CD8-positive, alpha-beta T cell (primary cell): ENCODE measurements at places on chromosomes 5 and 9. TPM values are rescaled to one million over a fixed set of nuclear protein-coding genes. Genes with fewer than 3 reads are reported as not detected.

DNA sequence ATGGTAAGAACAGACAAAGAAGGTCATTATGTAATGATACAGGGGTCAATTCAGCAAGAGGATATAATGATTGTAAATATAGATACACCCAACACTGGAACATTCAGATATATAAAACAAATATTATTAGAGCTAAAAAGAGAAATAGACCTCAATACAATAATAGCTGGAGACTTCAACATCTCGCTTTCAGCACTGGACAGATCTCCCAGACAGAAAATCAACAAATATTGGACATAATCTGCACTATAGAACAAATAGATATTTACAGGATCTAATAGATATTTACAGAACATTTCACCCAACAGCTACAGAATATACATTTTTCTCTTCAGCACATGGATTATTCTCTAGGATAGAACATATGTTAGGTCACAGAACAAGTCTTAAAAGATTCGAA is 190.6 kb upstream of the RFX3 start:
- no peak for DNase-seq

- DNase-seq = no peak
Observed at GRCh38 chr9:135885100-135885853, 22.1 kb downstream of the CAMSAP1 start.

DNA sequence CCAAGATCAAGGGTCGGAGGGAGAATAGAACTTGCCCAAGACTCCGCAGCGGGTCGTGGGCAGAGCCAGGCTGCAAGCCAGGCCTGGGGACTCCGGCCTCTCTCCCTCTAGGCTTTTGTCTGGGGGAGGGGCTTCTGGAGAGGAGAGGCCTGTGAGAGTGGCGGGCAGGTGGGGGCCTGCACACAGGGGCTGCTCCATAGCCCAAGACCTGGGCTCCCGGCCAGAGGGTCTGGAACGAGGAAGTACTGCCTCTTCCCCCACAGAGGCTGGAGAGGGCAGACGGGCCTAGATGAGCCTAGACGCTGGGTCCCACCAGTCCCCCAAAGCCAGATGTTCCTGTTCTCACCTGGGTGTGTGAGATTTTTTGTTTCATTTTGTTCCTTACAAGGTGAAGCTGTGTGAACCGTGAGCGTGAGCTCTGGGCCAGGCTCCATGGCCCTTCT is 5.2 kb upstream of the ST6GALNAC6 start:
- no peak for DNase-seq

GRCh38 chr5:158175934-158176481 is 317.1 kb upstream of the CLINT1 start:
- no peak for DNase-seq

DNA sequence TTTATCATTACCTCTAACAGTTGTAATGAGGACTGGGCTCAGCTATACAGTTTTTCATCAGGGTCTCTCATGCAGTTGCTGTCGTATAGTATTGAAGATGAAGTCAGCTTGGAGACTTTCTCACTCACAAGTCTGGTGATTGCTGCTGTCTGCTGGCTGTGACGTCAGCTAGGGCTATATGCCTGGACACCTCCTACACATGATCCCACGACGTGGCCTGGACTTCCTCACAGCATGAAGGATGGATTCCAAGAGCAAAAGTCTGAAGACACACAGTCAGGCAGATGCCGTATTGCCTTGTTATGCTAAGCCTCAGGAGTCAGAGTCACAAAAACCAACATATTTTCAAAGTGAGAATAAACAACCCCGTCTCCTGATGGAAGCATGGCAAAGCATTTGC is 193.3 kb downstream of the LURAP1L start:
- DNase-seq = no peak

GRCh38 chr9:131612851-131613250 is 67.5 kb downstream of the PRRT1B start:
- no peak for DNase-seq

DNA sequence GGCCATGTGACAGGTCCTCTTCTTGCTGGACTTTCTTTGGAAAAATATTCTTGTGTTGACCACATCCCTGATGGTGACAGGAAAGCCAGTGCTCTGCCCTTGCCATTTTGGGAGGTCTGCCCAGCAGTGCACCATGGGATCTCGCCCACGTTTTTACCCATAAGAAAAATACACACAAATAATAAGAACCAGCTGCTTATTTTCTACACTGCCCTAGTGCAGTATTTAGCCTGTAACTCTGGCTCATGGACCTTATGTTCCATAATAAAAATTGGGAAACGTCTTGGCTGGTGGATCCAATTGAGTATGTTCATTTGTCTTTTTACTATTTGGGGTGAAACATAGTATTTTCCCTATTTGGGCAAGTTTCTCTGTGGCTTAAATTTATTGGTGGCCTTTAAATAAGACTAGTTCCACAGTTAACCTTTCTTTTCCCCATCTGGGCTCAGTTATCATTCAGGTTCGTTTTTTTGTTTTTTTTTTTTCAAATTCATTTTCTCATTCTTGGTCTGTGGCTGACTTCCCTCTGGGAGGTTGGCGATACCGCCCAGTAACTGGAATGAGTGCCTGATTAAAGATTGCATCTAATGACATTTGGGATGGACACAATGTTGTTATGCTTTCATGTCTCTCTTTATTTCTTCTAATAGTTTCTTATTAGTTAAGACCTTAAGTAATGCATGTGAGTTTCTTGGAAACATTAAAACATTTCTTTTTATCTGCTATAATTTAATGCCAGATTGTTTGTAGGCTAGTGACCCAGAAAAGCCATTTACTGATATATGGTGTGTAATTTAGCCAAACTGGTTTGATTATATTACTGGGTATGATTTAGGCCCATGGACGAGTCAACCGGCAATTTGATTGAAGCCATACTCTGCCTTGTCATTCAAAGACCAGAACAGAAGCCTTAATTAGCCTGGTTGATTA is 163.7 kb downstream of the FGF10 start:
- no peak for DNase-seq

DNA sequence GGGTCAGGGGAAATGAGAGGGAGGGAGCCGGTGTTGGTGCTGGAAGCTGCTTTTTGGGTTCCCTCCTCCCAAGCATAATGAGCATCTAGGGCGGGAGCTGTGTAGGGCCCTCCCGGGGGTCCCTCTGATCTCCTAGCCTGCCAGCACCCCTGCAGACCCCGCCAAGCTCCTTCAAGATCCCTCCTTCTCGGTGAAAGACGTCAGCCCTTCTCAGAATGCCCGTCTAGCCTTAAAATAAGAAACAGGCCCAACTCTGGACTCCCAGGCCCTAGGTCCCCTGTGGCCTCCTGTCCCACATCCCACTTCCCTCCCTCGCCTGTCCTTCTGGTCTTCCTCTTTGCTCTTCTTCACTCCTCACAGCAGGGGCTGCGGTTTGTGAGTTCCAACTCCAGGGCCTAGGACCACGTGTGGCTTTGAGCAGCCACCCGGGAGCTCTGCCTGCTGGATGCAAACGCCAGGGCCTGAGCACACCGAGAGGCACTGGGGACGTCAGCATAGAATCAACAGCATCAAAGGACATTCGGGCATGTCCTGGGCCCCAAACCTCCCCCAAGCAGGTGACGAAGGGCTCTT is 8.8 kb upstream of the SCGB3A1 start:
- DNase-seq = no peak

- no peak for DNase-seq
Observed at GRCh38 chr5:135140446-135141204, 106.6 kb upstream of the PITX1 start.

DNA sequence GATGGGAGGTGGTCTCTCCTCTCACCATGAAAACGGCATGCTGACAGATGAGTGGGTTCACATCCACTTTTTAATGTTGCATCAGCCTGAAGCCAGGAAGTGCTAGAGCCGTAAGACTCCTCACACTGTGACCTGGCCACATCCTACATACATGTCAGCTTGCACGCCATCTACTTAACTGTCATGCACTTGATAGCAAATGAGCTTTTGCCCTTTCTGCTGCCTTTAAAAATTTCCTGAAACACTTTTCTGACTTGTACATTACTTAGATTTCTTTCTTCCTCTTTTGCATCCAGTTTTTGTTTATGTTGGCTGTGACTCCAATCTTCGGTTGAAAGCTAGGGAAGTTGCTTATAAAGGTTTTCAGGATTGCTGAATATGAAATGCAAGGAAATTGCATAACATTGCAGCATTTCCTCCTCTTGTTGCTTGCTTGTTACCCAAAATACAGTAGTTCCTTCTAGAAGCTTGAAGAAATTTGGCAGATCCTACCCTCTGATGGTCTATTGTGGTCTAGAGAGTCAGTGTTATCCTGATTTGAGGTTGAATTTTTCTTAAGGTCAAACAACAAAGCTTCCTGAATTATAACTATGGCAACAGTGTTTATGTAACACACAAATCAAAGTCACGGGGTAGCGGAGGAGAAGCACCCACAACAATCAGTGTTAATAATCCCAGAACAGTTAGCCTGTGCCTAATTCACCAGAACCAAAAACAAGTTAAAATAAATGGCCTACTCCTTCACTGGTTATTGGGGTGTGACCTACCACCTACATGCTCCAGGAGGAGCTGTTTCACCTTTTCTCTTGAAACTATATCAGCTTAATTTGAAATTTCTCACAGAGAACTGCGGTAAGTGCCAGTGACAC is 232.5 kb downstream of the ARHGAP26 start:
- peak; percentile 77 for DNase-seq

- no peak for DNase-seq
Observed at GRCh38 chr5:175466700-175467318, 11.6 kb upstream of the SFXN1 start.

DNA sequence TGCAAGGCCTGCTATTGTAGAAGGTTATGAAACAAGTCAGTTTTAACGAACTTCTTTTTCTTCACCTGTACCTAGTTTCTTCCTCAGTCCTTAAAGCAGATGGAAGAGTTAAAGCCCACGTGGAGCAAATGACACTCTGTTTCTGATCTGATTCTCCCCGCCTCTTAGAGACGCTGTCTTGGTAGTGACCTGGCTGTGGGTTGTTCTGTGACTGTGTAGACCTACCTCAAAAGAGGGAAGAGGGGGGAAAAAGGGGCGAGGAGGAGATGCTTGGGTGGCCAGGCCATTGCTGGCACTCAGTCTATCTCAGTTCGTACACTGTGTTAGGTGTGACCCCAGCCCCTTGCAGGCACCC is 610 bp downstream of the GFRA3 start:
- no peak for DNase-seq

DNA sequence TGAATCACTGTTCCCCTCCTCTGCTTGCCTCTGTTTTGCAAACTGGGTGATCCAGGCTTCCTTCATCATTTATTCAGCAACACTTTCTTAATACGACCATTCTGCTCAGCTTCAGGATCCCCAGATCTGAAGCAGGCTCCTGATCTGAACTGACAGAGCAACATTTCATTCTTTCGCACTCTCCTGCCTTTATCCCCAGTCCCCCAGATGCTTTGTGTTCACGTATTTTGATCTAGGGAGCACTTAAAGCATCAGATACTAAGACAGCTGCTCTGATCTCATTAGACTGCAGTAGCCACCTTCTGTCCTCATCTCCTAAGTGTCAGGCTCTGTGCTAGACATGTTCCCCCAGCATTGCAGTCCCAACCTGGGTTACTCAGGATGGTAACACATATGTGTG is 158.0 kb downstream of the TRIO start:
- DNase-seq = no peak

DNA sequence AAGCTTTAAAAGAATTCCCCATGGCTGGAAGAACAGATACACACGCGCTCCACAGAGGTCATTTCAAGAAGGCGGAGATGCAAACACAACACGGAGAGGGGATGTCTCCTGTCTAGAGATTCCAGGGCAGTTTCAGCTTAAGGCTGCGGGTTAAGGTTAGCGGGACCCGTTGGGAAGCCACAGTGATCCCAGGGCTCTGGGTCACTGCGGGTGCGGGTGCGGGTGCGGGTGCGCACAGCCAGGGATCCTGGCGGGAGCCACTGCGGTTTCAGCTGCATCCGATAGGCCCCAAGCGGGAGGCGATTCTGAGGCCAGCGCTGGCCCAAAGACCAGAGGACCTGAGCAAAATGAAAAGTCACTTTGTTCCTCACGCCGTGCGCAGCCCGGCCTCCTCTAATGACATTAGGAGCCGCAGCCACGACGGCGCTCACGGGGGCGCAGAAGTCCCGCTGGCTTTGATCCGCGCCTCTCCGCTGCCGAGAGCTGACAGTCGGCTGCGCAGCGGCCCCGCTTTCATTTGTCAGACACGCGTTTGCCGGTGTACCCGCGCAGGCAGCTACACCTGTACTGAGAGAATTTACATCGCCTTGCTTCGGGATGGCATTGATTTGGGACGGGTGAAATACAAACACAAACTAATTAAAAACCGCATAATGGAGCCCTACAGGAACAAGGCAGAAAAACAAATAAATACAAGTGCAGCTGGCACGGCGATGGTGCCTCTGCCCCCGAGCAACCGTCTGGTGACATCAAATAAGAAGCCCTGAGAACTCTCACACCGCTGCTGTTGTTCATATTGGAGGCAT is 5.3 kb upstream of the IRX1 start:
- DNase-seq = no peak

DNA sequence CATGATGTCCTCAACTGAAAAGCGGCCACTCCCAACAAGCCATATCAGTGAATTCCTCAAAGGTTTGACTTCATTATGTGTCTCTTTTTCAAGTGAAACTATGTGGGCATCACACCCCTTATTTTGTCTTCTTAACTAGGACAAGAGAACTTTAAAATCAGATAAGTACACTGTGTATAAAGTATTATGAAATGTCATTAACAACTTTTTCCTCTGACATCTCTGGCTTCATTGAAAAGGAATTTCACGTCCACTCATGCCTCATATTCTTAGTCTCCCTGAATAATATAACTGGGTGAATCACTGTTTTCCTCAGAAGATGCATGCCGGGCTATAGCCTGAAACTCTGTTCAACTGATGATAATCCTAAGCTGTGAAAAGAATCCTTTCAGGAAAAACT is 415.8 kb downstream of the ACTL7B start:
- no peak for DNase-seq

DNA sequence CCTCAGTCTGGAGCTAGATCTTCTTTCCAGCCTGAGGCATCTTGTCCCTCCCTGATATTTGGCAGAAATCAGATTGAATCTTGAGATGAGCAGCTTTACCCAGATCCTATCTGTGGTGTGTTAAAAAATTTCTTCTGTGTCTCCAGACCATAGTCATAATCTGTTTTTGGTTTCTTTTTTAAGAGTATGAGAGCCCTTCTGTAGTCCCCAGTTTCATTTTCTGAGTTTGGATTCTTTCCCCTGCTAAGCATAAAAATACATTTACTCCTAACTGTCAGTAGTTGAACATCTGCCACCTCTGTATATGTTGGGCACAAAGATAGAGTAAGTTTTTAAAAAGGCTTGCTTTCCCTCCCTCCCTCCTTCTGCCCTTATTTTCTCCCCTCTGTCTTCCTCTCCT is 137.7 kb downstream of the CNTLN start:
- no peak for DNase-seq

DNA sequence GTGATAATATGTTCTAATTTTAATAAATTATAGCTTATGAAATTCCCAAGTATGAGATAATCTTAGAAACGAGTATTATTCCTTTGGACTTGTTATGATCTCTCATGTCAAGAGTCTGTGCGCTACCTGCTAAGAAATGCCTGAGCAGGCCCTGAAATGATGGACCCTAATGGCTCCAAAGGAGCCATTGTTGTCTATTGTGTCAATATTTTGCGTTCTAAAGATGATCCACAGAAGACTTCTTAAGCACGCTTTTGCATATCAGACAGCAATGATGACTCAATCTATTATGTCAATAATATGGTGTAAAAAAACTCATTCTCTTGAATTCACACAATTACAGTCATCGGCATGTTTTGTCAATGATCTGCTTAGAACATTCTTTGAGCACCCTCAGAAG is 306.1 kb downstream of the KIAA0825 start:
- no peak for DNase-seq

- DNase-seq = no peak
Observed at GRCh38 chr9:7967093-7967827, 167.7 kb upstream of the DMAC1 start.

Gene ZFP37
- total RNA-seq = 1.5 TPM

Gene GABRA1
- not detected for total RNA-seq

Gene PCDHGB7
- total RNA-seq = not detected

Gene KCNV2
- total RNA-seq = not detected

Gene BHMT2
- total RNA-seq = not detected

Gene RNF224
- not detected for total RNA-seq
